ENCODE measurements at places on chromosomes 1 and 21. TPM values are rescaled to one million over a fixed set of nuclear protein-coding genes. Genes with fewer than 3 reads are reported as not detected.

Gene POU3F1
- not detected for total RNA-seq

Gene CEP104
- total RNA-seq: 20.7 TPM

GRCh38 chr1:238139713-238140112, 249.0 kb upstream of the ZP4 start:
- DNase-seq: no peak

Gene LIN28A
- not detected for total RNA-seq

Gene DNASE2B
- total RNA-seq: not detected

DNA sequence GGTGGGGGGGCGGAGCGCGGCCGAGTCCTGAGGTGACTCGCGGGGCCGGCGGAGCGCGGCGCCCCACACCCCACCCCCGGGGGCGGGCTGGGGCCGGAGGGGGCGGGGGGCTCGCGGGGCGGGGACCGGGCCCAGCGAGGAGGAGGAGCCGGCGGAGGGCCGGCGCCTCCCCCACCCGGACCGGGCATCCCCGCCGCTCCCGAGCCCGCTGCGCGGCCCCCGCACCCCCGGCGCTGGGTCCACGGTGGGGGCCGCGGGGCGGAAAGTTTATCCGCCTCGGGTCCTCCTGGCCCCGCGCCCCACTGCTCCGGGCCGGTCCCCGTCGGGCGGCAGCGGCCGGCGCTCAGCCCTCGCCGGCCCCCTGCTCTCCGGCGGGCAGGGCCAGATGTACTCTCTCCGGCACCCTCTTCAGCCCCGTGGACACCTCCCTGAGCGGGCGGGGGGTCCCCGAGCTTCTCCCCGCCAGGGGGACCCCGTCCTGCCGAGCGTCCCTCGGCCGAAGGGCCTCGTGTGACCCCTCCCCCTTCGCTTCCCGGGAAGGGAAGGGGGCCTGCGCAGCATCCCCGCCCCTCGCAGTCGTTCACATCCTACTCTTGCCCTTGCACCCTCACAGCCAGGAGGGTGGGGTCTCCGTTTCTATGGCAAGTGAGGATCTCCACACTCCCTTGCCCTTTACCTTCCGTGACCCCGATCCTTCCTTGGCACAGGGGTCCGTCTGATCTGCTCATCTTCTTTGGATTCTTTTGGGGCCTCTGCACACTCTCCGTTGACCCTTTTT, 663 bp downstream of the CAMTA1 start:
- no peak for DNase-seq

GRCh38 chr1:23589585-23589986, 30.3 kb upstream of the ID3 start:
- DNase-seq: no peak

GRCh38 chr1:150194381-150195031, 41.4 kb downstream of the ANP32E start:
- DNase-seq: peak; percentile 65

Gene SLC22A15
- 4.3 TPM for total RNA-seq

DNA sequence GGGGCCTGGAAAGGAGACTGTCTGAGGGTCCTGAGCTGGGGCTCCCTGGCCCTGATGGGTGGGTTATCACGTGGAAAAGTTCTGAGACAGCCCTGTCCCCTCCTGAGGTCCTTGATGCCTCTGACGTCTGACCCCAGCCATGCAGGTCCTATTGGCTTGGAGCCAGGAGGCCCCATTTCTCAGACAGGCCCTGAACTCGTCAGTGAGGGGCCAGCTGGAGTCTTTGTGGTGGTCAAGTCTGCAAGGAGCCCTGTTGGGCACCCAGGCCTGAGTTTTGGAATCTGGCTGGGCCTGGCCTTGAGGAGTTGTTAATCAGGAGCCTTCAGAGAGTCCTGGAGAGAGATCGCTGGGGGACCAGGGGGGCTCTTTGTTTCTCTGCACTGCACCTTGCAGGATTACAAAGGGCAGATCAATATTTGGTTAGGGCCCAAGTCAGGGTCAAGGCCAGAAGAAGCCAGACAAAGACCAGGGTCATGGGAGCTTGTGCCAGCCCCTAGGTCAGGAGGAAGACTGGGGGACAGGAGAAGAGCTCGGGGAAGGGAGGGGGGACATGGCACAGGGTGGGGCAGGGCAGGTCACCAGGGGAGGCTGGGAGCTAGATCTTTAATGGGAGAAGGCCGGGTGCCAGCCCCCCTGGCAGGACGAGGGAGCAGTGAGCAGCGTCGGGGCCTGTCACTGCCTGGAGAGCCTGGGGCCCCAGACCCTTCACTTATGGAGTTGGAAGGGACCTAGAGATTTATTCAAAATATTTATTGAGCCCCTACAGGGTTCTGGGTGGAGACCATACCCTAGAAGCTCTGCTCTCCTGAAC, 83.2 kb downstream of the PTPRU start:
- DNase-seq: no peak

GRCh38 chr1:101260556-101261350, 23.9 kb downstream of the S1PR1 start:
- no peak for DNase-seq

- no peak for DNase-seq
Observed at GRCh38 chr1:16101623-16102022, 28.2 kb upstream of the FAM131C start.

Gene MRPL55
- 103 TPM for total RNA-seq

GRCh38 chr21:29296446-29296845, 2.3 kb upstream of the BACH1 start:
- DNase-seq: no peak

- DNase-seq: no peak
Observed at GRCh38 chr1:209103092-209103491, 480.4 kb upstream of the CAMK1G start.

GRCh38 chr1:94592571-94592920, 51.0 kb upstream of the F3 start:
- no peak for DNase-seq

Gene ZSWIM5
- 0.14 TPM for total RNA-seq

DNA sequence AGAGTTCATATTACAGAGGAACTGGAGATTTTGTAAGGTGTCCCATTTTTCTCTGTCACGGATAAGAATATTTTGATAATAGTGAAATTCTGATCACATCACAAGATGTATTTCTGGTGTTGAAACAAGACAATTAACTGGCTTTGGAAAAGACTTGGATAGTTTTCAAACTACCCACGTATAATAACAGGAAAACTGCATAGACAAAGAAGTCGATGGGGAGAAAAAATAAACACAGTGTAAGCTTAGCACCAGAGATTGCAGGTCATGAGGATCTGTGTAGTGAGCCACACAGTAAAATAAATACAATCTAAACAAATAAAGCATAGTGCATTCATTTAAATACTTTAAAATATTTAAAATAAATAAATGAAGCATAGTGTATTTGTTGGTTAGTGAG, 452.3 kb upstream of the ADAMTS5 start:
- no peak for DNase-seq
